ENCODE measurements at places on chromosomes 7 and 10.

GRCh38 chr10:71314028-71314693 lies 4.9 kb upstream of the SLC29A3 start:
- DNase-seq, result peak; percentile 50

DNA sequence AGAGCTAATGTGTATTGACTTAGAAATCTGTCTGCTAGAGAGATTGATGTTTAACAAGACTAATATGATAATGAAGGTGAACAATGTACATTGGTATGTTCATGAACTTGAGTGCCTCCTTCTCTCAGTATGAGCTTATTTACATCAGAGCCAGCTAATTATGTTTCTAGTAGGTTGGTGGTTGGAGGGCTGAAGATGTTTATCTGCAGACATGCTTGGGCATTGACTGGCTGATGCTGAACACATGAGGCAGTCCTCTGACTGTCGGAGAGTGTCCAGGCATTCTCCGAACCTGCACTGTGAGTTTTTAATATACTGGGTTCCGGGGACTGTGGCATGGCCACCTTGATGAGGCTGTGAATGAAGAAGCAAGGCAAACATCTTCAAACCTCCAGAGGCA lies 47.5 kb downstream of the BMPER start:
- no peak for DNase-seq

- DNase-seq, result no peak
These were observed 4.3 kb downstream of the YWHAG start for GRCh38 chr7:76354516-76354915.

- no peak for DNase-seq
These were observed 69.2 kb downstream of the CNTNAP2 start for GRCh38 chr7:146185844-146186243.

DNA sequence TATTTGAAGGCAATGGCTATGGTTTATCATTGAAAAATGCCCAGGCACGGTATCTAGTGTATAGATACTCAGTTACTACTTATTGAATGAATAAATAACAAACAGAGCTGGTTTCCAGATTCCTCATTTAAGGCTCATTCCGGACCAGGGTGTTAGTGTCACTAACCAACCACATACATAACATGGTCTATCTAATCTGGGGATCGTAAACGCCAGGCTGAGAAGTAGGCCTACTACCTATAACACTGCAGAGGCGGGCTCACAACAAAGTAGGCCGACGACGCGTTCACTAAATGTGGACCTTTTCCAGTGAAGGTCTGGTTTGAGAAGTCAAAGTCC lies 423 bp downstream of the LSM5 start:
- no peak for DNase-seq

DNA sequence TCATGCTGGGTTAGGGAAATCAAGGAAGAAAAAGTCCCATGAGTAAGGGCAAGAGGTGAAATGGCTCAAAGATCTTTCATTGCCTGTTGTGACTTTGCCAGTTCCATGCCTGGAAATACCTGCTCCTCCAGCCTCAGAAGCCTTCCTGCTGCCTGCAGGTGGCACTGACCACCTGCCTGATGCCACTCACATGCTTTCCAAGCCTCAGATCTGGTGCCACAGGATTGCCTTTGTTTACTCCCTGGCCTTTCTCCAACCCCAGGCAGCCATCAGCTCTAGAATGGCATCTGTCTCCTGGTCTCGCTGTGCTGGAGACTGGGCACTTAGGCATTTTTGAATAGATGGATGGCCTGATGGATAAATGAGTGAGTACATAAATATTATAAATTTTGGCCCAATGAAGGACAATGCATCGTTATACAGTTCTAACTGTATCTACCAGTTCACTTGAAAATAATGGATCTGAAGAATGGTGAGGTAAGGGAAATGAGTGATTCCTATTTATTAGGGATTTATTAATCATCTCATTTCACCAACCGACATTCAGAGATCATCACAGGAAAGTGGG lies 657.2 kb downstream of the INHBA start:
- no peak for DNase-seq

GRCh38 chr10:66006411-66006810 lies 919.4 kb upstream of the LRRTM3 start:
- DNase-seq, result no peak

- DNase-seq, result no peak
These were observed 64.8 kb upstream of the IGFBP3 start for GRCh38 chr7:45985902-45986301.

- no peak for DNase-seq
These were observed 122.1 kb upstream of the STK17A start for GRCh38 chr7:43460733-43461348.

DNA sequence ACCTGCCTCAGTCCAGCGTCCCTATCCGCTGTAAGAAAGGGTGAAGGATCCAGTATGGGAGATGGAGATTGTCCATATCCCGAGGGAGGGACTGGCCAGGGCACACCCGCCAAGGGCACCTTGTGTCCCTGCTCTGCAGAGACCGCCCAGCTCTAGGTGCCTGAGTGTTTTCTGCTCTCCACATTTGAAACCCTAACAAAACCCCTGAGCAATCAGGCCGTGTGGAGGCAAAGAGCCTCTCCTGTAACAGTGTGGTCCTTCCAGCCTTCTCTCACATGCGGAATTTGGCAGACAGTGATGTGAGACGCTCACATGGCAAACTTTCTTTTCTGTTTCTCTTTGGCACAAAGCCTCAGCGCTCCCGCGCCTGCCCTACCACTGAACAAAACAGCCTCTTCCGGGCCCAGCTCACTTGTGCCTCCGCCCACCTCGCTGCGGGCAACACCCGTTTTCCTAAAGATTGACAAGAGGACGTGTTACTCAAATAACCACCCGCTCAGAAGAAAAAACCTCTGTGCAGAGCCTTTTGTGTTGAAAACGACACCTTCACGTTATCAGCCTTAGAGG lies 514.8 kb downstream of the DNAJB6 start:
- DNase-seq, result peak; percentile 78

DNA sequence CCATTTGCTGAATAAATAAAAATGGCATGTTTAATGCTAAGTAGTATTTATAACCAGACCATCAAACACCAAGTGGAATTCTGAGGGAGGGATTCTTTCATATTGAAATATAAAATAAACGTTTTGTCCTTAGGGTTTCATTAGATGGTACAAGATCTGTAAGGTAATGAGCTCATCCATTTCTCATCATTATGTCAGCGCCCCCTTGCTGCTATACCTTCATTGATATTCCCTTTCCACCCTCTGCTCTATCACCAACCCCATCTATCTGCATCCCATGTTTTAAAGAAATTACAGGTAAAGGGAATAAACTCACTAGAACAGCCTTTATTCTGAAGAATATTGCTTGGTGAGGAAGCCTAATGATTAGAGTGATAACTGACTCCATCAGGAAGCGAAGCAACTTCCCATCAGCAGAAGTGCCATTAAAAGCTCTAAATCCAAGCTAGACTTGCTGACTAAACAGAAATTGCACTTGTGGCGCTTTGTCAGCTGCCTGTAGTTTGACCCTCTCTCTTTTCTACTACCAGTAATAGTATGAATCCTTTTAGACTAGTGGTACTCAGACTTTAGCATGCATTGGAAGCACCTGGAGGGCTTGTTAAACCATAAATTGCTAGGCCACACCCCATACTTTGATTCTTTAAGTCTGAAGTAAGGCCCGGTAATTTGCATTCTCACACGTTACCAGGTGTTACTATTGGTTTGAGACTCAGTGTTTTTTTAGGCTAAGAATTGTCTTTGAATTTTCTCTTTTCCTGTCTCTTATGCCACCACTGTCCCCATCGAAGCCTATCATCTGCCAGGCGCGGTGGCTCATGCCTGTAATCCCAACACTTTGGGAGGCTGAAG lies 27.5 kb downstream of the ADD3 start:
- DNase-seq, result no peak

DNA sequence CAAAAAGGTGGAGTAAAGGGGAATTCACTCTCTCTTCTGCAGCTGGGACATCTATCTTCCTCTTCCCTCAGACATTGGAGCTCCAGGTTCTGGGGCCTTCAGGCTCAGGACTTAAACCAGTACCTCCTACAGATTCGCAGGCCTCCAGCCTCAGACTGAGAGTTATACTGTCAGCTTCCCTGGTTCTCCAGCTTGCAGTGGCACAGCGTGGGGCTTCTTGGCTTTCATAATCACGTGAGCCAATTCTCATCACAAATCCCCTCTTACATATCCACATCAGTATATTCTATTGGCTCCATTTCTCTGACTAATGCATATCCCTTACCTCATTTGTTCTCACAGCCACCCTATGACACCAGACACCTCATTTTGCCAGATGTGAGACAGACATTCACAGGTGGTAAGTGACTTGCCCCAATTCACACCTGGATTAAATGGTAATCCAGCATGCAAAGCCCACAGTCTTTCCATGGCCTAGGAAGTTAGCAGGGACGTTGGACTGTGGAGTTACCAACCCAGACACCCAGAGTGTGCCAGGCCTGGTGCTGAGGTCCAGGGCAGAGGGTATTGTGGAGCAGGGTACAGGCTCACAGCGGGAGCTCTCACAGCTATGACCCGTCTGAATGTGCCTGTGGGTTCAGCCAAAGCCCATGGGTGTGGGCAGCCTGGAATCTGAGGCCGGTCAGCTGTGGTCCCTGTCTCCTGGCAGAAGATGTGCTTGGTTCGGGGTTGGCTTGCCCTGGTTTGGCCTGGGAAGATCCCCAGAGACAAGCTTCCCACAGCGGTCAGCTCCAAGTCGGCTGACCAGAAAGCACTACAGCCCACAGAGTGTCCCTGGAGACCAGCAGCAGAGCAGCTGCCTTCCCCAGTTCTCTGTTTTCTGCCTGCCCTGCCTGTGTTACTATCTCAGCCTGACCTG lies 18.4 kb upstream of the ZCCHC24 start:
- no peak for DNase-seq

GRCh38 chr10:119642556-119643111 lies 8.5 kb upstream of the BAG3 start:
- DNase-seq, result no peak

- no peak for DNase-seq
These were observed 87.5 kb downstream of the PARD3 start for GRCh38 chr10:34727595-34728033.

DNA sequence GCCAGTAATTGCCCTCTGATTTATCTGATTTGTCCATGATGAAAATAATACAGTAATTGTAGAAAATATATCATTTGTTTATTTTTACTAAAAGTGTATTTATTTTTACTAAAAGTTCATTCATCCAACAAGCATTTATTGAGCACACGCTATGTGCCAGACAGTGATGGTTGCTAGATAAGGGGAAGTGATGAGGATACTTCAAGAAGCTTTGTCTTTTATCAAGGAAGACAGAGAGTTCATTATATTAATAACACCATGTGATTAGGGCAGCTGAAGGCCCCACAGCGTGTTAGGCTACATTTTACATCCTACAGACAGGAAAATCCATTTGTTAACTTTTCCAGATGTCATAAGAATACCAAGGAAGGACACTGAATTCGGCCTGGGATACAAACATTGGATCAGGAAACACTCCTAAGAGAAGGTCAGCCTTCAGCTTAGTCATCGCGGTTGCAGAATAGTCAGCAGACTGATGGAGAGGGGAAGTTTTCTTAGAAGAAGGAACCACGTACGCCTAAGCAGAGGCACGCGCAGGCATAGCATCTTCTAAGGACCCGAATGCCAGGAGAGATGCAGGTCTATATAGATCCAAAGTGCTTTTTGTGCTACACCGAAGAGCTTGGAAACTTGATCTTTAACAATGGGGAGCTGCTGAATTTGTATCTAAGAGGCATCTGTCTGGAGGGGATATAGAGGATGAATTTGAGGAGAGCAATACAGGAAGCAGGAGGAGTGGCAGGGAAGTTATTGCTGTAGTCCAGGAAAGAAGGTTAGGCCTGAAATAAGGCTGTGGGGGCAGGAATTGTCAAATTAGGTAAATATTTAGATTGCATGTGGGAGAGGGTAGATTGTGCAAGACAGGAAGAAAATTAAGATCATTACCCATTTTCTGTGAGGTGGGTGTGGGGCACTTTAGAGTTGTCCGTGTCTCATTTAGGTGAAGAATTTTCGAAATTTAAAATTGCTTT lies 85.7 kb downstream of the LRGUK start:
- no peak for DNase-seq

Measured in activated CD4-positive, alpha-beta T cell treated with anti-CD3 and anti-CD28 coated beads, Interleukin-2, amount 50 U/mL, for 48 hours (primary cell).